Activated CD8-positive, alpha-beta memory T cell treated with anti-CD3 and anti-CD28 coated beads for 1 hour (primary cell): ENCODE measurements at places on chromosomes 13 and 19.

DNA sequence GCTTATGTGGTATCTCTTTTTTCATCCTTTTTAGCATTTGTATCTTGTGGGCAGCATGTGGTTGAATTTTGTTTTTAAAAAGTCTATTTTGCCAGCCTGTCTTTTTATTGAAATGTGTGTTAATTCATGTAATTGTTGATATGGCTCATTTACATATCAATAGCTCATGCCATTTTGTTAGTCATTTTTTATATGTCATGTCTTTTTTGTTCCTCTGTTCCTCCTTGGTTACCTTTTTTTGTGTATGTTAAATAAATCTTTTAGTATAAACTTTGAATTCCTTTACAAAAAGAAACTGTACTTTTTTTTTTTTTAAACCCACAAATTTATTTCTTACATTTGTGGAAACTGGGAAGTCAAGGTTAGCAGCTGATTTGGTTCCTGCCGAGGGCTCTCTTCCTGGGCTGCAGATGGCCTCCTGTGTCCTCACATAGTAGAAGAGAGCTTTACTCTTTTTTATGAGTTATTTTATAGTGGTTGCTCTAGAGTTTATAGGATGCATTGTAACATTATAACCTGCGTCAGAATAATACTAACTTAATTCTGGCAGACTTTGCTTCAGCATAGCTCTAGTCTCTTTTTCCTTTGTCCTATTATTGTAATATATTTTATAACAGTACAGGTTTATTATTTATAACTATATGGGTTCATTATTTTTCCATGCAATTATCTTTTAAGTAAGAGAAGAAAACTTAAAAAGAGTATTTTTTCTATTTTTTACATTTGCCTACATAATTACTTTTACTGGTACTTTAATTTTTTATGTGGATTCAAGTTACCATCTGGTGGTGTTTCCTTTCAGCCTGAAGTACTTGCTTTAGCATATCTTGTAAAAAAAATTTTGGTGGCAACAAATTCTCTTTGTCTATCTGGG lies 86.3 kb downstream of the URI1 start:
- DNase-seq, result no peak

DNA sequence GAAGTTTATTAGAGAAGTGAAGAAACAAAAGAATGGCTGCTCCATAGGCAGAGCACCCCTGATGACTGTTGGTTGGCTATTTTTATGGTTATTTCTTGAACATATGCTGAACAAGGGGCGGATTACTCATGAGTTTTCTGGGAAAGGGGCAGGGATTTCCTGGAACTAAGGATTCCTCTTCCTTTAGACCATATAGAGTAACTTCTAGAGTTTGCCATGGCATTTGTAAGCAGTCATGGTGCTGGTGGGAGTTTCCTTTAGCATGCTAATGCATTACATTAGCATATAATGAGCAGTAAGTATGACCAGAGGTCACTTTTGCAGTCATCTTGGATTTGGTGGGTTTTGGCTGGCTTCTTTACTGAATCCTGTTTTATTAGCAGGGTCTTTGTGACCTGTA lies 38.7 kb upstream of the PCDH8 start:
- DNase-seq, result no peak

DNA sequence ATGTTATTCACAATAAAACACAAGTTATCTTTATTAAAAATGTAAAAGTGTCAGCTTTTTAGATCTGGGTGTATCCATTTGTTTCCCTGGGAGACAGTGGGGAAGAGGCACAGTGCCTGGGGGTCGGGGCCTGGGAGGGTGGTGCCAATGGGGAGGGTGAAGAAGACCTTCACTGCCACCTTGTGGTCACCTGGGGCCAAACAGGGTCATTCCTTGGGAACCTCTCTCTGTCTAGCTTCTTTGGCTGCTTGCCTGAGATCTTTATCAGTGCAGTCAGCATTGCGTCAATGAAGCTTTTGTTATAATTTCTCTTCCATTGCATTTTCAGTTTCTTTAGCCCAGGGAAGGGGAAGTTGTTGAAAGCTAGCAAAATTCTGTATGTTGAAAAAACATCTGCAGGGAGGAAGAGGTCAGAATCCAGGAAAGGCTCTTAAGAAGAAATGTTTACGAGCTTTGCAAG lies 39.1 kb downstream of the PCDH8 start:
- no peak for DNase-seq

DNA sequence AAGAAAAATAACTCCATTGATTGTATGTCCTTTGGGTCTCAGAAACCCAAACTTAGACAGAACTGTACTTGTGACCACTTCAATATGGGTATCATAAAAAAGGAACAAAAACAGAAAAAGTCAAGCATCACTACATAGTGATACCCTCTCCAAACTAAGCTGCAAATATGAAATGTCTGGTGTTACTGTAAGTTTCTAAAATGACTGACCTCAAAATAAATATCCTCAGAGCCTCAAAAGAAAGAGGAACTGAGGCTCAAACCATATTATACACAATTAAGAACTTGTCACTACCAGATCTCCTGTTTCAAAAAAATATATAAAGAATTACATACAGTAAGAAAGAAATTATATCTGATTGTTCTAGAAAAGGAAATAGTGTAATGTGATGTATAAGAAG lies 787.9 kb upstream of the KLHL1 start:
- no peak for DNase-seq

- no peak for DNase-seq
Measured at GRCh38 chr13:76825430-76825829, 60.8 kb downstream of the KCTD12 start.

DNA sequence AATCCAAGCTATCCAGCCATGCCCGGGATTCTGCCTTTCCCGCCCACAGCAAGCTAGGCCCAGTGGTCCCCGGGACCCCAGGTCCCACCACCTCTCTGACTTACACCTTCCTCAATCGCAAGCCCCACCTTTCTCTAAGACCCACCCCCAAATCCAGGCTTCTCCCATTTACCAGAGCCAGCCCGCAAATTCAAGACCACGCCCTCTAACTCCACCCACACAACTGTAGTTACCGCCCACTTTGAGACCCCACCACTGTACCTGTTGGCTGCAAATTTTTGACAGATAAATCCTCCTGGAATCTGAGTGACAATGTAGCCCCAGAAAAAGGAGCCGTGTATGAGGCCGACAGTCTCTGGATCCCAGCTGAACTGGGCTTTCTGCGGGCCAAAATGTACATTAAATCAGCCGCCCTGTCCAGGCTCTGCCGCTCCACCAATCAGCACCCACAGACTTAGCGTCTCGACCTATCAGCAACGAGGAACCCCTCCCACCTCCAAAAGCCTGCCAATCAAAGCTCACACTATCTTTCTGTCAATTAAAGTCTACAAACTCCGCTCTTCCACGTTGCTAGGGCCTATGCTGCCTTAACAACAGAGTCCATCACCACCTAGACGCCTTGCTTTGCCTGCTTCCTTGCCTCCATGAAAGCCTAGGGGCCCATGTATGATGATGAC lies 6.3 kb downstream of the SLC17A7 start:
- DNase-seq, result no peak

- no peak for DNase-seq
Measured at GRCh38 chr13:32495841-32496240, 42.8 kb downstream of the N4BP2L2 start.

- DNase-seq, result peak; percentile 56
Measured at GRCh38 chr19:873084-873483, 13.6 kb downstream of the CFD start.

DNA sequence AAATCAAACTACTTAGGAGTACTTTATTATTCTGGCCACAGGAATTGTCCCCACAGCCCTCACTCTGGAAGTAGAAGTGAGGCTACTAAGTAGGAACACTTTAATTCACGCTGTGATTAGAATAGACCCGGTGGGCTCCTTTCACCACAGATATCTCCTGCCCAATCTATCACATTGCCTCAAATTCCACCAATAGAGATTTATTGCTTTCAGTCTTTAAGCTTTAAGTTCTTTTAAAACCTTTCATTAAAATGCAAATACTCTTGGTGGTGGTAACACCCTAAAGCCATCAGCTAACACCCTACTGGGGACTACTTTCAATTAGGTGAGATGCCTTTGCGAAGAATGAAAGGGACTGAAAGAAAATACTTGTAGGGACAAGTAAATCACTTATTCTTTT lies 181.9 kb downstream of the DACH1 start:
- DNase-seq, result no peak

DNA sequence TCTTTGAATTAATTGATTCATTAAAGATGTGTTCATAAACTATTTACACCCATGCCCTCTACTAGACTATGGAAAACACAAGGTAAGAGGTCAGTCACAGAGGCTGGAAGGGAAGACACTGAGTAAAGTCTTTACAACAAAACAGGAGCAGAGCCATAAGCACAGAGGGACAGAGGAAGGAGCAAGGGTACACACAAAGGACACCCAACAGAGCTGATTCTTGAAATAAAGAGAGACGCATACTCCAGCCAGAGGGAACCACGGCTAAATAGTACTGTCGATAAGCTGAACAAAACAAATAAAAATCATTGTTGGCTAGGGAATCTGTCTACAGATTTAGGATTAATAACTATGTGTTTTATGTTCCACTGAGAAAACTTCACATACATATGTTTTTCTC lies 289.2 kb downstream of the EFNB2 start:
- DNase-seq, result no peak

DNA sequence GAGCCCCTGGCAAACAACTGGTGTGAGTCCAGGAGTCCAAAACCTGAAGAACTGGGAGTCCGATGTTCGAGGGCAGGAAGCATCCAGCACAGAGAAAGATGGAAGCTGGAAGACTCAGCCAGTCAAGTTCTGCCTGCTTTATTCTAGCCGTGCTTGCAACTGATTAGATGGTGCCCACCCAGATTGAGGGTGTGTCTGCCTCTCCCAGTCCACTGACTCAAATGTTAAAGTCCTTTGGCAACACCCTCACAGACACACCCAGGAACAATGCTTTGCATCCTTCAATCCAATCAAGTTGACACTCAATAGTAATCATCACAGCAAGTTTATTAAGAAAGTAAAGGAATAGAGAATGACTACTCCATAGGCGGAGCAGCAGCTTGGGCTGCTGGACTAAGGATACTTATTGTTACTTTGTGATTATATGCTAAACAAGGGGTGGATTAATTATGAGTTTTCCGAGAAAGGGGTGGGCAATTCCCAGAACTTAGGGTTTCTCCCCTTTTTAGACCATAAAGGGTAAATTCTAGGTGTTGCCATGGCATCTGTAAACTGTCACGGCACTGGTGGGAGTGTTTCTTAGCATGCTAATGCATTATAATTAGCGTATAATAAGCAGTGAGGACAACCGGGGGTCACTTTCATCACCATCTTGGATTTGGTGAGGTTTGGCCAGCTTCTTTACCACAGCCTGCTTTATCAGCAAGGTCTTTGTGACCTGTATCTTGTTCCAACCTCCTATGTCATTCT lies 65.6 kb upstream of the KCTD15 start:
- no peak for DNase-seq

DNA sequence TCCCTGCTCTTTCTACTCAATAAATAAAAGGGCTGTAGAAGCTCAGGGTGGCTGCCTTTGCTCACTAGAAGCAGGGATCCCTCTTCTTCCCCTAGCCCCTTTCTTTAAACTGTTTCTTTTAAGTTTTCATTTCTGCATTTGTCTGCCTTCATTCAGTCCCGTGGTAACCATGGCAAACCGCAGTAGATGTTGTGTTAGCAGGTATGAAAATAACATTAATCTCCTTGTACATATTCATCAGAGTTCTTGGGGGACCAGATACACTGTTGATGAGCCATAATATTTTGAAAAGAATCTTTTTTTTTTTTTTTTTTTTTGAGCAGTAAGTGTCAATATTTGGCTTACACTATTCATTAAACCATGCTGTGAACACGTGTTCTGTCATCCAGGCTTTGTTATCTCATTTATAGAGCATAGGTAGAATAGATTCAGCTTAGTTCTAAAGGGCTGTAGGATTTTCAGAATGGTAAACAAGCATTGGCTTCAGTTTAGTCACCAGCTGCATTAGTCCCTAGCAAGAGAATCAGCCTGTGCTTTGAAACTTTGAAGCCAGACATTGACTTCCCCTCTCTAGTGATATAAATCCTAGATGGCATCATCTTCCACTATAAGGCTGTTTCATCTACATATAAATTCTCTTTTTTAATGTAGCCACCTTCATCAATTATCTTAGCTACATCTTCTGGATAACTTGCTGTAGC lies 59.4 kb upstream of the SPRY2 start:
- no peak for DNase-seq

DNA sequence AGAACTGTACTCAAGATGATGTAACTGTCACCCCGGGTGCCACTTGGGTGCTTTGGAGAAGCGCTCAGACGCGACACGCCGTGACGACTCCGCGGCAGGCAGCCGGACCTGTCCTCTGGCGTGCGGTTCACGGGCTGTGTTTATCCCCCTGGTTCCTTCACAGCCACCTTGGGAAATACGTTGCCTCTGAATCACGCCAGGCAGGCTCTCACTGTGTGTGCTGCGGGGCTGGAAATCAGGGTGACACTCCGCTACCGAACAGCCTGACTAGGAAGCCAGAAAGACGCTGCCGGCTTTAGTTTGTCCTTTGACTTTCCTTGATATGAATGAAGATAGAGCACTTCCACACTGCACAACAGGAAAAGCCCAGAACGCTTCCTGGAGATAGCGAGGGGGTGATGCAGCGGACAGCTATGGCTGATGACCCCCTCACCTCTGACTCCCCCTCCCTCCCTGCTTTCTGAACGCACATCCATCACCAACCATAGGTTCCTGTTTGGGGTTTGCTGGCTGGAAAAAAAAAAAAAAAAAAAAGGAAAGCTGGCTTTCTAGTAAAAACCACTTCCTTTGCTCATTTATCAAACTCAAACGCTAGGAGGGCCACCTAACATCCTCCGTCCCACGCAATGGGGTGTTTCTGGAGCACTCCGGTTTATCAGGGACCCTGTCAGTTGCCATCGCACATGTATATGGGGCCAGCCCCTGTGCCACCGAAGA lies 3.7 kb upstream of the GP6 start:
- DNase-seq, result no peak

GRCh38 chr19:10424011-10424637 lies 3.8 kb downstream of the PDE4A start:
- no peak for DNase-seq

DNA sequence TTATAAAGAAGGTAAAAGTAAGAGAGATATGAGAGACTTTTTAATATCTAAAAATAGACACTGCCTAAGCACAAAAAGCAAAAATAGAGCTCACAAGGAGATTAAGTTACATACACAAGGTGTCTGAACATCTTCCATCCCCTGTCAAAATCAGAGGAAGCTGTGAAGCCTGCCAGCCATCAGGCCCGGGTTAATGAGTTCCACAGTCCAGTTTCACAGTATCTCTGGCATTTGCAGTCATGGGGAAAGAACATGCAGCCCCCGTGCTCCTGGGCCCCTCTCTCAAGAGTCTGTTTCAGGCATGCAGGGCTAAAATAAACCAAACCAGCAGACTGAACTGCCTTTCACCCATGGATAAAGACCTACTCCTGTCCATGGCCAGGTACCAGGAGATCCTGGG lies 79.2 kb downstream of the TBC1D4 start:
- no peak for DNase-seq

DNA sequence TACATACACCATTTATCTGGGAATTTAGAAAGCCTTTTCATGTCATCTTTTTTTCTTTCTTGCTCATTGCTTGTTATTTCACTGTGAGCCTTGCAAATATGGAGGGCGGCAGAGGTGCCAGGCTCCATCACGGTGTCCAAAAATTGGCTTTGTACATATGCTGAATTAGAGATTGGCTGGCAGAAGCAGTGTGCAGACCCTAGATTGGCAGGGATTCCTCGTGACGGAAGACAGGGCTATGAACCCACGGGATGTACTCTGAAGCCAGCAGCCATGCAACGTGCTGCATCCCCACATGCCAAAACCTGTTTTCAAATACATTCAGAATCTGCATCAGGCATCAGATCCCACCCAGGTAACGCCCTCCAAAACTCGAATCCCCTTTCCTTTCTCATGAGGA lies 142.8 kb downstream of the ZIC5 start:
- no peak for DNase-seq

GRCh38 chr19:18156841-18157464 lies 4.0 kb downstream of the PIK3R2 start:
- DNase-seq, result no peak

- DNase-seq, result no peak
Measured at GRCh38 chr13:33849211-33849610, 31.3 kb downstream of the RFC3 start.
